ENCODE measurements at places on chromosomes 4 and X.

DNA sequence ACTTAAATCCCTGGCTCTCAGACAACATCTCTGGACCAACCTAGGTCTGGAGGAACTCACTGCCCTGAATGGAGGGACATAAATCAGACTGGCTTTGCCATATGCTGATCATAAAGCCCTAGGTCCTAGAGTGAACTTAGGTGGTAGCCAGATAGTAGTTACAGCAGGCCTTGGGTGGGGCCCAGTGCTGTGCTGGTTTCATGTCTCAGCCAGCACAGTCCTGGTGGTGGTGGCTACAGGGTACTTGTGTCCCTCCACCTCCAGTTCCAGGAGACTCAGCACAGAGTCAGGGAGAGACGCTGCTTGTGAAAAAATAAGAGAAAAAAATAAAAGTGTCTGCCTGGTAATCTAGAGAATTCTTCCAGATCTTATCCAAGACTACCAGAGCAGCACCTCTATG is 40.3 kb downstream of the GSX2 start:
- no peak for DNase-seq

GRCh38 chrX:131010186-131010585 is 48.0 kb upstream of the ARHGAP36 start:
- no peak for DNase-seq

GRCh38 chrX:155070038-155070437 is 898 bp downstream of the CMC4 start:
- no peak for DNase-seq

- no peak for DNase-seq
Observed at GRCh38 chr4:185036019-185036418, 17.7 kb downstream of the HELT start.

DNA sequence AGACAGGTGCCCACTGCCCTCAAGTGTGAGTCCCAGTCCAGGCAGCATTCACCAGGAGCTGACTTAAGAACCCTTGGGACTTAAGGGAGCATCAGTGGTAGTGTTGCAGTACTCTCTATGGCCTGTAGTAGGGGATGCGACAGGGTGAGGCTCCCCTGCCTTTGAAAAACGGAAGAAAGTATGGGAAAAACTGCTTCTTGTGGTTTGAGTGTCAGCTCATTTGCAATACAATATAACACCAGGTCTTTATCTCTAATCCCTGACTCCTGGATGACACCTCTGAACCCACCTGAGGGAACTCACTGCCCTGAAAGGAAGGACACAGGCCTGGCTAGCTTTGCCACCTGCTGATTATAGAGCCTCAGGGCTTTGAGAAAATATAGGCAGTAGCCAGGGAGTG is 176.0 kb downstream of the SMARCA1 start:
- no peak for DNase-seq

DNA sequence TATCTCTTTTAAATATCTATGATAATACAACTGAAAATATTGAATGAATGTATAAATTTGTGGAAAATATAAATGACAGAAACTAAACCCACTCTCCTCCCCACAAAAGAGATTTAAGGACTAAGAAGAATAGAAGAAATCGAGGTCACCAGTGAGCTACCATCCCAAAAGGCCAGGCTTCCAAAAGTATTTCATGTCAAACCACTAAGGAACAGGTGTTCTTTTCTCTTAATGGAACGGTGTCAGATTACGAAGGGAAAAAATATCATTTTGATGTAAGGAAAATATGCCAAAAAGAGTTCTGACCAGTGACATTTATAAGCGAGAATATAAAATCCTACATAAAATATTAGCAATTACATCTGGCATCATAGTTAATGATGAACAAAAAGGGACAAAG is 13.6 kb upstream of the TCEAL4 start:
- DNase-seq, result no peak

DNA sequence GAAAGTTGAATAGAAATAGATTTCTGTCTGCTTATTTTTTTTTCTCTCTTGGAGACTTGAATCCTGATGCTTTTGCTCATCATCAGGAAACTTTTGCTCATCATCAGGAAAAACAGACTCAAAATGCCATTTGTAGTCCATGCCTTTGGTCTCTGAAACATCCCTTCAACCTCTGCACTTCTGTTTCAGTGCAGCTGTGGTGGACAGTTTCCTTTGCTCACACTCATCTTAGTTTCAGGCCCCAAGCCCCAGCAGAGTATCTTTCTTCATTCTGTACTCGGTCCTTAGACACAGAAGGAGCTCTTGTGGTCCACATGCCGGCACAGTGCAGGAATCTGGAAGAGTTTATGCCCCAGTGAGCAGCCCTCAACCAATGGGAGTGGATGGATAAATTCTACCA is 337.9 kb downstream of the PPP3CA start:
- DNase-seq, result no peak

All from retinal pigment epithelial cell (primary cell).